ENCODE measurements at places on chromosomes 3 and 15. TPM values are rescaled to one million over a fixed set of nuclear protein-coding genes. Genes with fewer than 3 reads are reported as not detected.

The GOLGA8S gene
- 0.05 TPM for polyA plus RNA-seq

The ACKR4 gene
- polyA plus RNA-seq: not detected

The PLCB2 gene
- 7.2 TPM for polyA plus RNA-seq

The CCR3 gene
- polyA plus RNA-seq: not detected

The REC114 gene
- polyA plus RNA-seq: 0.12 TPM

The OR5K2 gene
- not detected for polyA plus RNA-seq

The JAGN1 gene
- 51.6 TPM for polyA plus RNA-seq

The CAMP gene
- polyA plus RNA-seq: not detected

The TMEM108 gene
- polyA plus RNA-seq: 30.2 TPM
